ENCODE measurements at places on chromosomes 6 and 20.

DNA sequence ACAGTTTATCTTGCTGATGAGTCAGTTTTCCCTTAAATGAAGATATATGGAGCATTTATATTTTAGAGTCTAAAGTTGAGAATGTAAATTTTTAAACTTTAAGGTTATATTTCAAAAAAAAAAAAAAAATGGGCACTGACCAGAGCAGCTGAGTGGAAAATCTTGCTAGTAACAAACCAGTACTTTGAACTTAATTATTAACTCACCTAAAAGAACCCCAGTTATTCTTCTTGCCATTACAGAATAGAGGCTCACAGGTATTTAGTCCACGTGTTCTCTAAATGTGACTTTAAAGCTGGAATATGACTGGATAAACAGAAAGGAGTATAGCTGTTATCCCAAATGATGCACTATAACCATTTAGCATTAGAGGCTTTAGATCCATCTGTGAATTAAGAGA, 178.4 kb downstream of the COL9A1 start:
- DNase-seq, result no peak

- no peak for DNase-seq
Measured at GRCh38 chr6:105097288-105097687, 82.5 kb downstream of the POPDC3 start.

- DNase-seq, result no peak
Measured at GRCh38 chr6:165401092-165401491, 91.7 kb upstream of the C6orf118 start.

DNA sequence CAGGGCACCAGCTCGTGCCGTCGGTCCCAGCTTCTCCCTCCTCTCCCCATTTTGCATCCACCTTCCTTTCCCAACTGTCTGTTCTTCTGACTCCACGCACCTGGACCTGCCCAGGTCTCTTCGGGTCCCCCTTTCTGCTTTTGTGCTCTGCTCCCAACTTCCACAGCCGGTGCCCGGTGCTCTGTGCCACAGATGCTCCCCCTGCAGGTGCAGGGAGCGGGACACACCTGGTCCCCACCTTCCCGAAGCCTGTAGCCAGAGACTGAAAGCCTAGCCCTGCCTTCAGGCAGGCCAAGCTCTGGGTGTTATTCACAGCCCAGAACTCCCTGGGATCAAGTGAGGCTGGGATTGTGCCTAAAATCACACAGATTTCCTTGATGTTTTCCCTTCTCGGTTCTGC, 24.6 kb upstream of the BMP7 start:
- DNase-seq, result no peak

DNA sequence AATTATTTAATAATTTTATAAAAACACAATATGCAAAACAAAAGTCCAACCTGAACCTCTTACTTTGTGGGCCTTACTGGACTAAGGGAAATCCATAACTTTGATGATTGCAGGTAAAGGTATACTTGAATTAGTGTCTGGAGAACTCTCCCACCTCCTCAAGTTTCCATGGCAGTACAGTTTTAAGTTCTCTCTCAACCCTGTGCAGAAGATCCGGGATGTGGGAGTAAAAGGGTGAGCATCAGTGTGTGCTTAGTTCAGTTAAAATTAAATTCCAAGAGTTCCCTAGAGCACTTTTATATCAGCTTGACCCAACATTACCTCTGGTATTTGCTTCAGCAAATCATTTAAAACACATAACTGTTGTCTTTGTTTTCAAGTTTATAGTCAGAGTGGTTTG, 47.5 kb downstream of the RIMS1 start:
- no peak for DNase-seq

- no peak for DNase-seq
Measured at GRCh38 chr6:27545271-27546046, 72.6 kb upstream of the ZNF184 start.

GRCh38 chr6:125323376-125323775, 21.6 kb upstream of the HDDC2 start:
- DNase-seq, result no peak

DNA sequence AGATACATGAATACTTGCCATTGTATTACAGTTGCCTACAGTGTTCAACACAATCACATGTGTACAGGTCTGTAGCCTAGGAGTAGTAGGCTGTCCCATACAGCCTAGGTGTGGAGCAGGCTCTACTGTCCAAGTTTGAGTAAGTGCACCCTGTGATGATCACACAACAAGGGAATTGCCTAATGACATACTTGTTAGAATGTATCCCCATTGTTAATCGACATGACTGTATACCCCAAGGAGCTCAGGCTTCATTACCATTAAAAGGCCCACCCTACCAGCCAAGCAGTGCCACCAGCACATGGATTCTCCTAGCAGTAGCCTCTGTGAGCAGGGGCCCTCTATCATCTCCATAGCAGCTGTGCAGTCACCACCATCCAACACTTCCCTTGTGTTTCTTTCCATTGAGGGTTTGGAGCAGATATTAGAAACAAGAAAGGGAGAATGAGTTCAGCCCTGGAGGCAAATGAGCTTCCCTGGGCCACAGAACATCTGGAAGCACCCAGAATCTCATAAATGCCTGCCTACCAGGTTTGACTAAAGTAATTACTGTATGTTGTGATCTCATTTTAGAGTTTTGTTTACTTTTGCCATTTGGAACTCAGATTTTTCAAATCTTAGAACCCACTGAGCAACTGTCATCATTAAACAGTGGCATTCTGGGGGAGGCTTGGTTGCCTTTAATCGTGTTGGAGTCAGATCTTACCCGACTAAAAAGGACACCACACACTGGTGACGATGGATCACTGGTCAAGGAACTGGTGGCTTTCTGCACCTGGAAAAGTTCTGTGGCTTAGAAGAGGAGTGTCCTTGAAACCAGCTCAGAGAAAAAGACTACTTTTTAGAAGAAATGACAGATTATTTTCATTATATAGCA, 104.9 kb downstream of the TULP4 start:
- DNase-seq, result no peak
